ENCODE measurements at places on chromosomes 4 and X.

DNA sequence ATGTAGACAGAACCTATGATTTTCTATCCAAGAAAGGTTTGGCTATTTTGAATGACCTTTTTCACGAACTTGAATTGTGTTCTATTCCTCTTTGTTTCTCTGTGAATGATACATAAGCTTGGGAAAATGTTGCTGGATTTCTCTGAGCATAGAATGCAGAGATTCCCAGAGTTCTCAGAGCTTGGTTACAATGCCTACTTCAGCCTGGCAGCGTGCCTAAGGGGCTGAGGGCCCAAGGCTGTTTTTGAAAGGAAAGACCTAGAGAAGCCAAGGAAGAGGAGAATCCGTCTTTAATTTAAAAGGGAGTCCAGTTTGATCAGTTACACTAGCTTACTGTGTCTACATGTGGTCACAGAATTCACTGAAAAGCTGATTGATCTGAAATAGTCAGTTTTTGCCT lies 55.3 kb upstream of the CXorf51B start:
- DNase-seq: no peak

DNA sequence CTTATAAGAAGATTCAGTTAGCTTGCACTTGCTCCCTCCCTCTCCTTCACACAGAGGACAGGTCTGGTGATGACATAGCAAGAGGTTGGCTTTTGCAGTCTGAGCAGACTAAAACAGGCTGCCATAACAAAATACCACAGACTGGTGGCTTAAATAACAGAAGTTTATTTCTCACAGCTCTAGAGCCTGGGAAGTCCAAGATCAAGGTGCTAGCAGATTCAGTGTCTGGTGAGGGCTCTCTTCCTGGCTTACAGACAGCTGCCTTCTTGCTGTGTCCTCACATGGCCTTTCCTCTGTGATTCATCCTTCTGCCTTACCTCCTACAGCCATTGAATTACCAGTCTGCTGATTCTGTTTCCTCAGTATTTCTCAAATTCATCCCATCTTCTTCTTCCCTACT lies 13.1 kb downstream of the RP2 start:
- no peak for DNase-seq

DNA sequence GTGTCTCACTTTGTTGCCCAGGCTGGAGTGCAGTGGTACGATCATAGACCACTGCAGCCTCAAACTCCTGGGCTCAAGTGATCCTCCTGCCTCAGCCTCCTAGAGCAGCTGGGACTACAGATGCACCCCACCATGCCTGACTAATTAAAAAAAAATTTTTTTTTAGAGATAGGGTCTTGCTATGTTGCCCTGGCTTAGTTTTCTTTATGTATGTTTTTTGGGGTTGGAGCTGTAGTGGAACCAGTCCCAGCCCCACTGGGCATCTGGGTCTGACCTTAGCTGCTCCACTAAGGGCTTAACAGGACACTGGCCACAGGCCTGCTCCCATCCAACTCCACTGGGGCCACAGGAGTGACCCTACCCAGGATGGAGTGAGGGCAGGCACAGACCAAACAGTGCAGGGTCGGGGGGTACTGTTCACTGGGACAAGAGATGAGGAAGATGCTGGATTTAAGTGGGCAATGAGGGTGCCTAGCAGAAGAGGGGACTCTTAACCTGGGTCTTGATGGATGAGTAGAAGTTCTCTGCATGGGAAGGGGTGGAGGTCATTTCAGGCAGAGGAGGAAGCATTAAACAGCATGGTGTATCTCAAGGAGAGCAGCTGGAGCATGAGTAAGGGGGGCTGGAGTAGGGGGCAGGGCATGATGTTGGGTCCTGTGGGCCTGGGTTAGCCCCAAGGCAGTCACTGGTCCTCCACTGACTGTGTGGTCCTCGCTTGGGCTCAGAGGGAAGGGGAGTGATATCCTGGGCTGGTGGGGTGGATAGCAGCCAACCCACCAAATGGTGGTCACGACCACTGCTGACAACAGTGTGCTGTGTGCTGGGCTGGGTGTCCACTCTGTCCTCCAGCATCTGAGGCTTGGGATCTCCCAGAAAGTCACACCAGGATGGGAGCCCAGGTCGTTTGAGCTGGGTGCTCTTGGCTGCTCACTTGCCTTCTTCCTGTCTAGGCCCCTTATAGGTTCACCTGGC lies 24.1 kb upstream of the ADD1 start:
- DNase-seq: no peak

DNA sequence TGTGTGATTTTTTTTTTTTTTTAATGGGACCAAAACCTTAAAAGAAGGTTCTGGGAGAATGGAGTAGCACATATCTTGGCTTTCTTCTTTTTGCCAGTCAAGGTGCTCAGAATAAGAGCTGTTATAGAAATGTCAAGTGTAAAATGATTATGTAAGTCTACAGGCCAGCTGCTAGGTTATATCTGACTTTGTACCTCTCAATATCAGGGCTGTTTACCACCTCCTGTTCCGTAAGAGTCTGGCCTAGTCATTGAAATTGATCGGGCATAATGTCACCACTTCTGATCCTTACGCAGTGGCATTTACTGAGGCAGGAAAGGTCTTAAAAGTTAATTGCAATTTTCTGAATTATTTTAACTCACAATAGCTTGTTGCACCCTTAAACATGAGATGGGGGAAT lies 41.1 kb downstream of the LIMCH1 start:
- no peak for DNase-seq

DNA sequence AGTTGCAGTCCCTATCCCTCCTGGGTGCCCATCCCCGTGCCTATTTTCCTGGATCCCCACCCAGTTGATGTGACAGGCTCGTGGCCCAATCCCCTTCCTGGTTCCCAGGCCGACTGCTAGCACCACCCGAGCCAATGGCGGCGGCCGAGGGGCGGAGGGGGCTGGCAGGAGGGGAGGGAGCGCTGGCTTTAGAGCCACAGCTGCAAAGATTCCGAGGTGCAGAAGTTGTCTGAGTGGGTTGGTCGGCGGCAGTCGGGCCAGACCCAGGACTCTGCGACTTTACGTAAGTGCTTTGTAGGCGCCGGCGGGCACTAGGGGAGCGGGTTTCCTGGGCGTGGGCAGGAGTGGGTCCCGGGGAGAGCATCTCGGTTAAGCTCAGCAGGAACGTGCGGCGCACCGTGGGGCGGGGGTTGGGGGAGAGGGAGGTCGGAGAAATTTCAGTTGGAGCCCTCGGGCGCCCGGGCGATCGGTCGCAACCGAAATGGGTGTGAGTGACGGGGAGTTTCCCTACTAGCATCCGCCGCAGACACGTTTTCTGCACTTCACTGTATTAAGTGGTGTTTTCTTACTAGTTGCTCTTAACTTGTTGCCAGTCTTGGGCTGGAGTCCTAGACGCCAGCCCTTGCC lies at the start of gene PLS3:
PLS3 (plus strand) TSS at position 197 of the 627 bp plus-strand sequence. CDS start 49,077 bp downstream, outside the sequence.
- peak; percentile 80 for DNase-seq

DNA sequence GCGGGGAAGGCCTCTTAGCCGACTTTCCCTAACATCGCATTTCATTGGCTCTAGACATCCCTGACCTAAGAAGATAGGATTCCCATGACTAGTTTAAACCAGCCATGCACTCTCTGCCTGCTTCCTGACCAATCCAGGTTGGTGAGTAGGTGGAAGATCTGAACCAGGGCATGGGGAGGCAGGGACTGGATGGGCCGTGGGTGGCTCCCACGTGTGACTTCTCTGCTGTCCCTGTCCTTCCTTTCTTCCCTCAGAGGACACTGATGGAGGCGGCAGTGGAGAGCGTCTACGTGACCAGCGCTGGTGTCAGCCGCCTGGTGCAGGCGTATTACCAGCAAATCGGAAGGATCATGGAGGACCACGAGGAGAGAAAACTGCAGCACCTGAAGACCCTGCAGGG lies 90.7 kb downstream of the EVC start:
- no peak for DNase-seq

DNA sequence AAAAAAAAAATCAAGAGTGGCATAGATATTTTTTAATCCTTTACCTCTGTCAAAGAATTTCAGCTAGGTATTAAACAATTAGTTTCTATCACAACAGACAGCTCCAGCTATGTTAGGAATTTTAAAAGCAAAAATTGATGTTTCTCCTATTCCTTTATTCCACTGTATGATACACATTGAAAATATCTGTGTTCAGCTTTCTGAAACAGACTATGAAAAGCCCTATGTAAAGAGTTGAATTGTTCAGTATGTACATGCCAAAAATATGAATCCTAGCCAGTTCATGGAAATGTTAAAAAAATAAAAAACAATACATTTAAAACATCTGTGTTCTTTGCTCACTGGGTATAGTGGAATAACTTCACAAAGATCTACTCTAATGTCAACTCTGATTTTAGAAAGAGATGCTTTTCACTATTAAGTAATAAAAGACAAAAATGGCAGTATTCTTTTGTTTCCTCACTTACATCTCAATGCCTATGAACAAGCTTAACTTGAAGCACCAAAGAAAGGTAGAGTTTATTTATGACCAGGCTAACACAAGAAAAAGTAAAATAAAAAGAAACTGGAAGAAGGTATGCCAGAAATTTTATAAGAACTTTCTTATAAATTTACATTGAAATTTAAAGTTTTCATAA lies 32.1 kb downstream of the FBXW7 start:
- DNase-seq: no peak

- no peak for DNase-seq
Observed at GRCh38 chrX:154742613-154743012, 8.3 kb downstream of the GAB3 start.

- DNase-seq: no peak
Observed at GRCh38 chr4:162715401-162715800, 451.3 kb downstream of the NAF1 start.

- DNase-seq: no peak
Observed at GRCh38 chr4:22487328-22487727, 28.5 kb downstream of the ADGRA3 start.

DNA sequence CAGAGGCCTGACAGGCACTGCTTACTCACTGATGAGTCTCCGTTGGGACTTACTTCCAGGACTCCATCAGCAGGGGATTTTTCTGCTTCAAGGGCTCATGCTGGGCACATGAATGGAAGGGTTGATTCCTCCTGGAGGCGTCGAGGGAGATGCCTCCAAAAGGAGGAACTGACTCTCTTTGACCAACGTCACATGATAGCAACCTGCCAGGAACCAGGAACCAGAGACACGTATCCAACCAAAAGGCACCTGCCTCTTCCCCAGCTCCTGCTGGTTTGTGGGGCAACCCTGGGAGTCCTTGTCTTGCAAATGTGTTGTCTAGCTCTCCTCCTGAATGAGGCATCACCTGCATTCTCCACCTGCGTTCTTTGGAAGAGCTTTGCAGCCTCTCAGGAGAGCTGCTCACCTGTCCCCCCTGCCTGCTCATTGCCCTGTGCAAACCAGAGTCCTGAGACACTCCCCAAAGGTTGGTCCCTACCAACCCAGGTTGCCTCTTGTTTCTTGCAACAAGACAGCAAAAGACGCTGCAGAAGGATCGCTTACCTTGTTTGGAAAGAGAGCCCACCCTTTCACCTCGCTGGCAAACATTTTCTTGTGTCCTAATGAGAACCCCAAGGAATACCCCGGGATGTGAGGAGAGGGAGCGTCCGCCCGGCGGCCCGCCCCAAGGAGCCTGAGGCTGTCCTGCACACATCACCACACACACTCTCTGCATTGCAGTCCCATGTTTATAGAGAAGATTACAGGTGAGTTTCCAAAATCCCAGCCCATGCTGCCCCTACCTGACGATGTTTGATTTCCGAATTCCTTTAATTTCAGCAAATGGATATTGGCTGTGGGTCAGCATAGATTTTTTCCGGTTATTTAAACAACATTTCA lies 30.5 kb upstream of the SHOX start:
- no peak for DNase-seq

DNA sequence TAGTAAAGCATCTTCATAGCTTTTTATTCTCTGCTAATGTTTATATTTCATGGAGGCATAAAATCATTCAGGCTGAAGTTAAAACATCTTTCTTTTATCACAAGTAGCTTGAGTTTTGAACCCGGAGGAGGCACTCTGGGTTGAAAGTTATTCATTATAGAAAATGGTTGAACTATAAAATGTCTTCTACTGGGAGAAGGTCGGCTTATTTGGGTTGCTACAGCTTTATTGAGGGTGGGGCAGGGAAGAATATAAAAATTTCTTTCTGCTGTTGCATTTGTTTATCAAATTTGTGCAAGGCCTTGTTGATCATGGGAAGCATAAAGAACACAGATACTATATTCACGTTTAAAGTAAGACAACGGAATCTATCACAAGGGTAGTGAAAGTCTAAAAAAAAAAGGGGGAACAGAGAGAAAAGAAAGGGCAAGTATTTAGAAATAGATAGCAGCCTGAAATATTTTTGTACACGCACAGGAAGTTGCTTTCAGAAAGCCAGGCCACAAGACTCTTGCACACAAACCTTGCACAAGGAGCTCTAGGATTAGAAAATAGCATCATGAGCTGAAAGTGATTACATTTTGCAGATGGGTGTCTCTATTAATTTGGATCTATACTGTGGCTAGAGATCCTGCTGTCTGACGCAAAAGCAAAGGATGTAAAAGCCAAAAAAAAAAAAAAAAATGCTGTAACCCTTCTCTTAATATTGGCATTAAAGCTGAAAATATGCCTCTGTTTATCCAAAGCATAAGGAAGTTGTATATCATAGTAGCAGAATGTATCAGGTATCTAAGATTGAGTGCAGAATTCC lies 37.2 kb upstream of the FAM9C start:
- DNase-seq: no peak
